ENCODE measurements at places on chromosomes 3 and 15.

- DNase-seq, result no peak
Measured at GRCh38 chr15:39820050-39820602, 37.5 kb upstream of the FSIP1 start.

DNA sequence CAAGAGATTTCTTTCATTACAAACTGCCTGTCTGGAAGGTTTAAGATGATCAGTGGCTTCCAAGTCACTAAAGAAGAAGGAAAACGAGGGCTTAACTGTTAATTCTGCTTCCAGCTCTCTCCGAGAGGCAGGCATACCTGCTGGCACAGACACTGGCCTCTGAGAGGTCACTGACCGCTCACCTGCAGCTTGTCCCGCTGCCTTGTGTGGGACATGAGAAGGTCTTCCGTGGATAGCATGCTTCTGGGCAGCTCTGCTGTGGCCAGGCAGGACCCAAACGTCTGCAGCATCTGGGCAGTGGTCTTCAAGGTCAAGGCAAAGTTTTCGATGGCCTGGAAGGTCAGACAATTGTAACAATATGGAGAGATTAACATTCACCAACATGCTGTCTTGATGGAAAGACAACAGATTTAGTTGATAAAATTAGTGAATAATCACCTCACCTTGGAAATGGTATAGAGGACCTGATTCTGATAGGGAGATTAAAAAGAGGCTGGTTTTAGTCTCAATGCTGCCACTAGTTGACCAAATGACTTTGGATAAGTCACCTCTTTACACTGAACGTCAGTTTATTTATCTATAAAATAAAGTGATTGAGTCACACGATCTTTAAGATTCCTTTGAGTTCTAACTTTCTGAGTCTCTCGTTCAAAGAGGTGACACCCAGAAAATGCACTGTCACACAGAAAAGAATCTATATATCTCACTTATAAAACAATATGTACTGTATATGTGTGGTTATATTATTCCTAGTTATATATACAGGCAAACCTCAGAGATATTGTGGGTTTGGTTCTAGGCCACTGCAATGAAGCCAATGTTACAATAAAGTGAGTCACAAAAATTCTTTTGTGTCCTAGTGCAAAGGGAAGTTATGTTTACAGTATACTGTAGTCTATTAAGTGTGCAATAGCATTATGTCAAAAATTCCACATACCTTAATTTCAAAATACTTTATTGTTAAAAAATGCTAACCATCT, 65.1 kb downstream of the B3GNT5 start:
- DNase-seq, result no peak

GRCh38 chr3:179181021-179181472, 32.9 kb downstream of the PIK3CA start:
- no peak for DNase-seq

GRCh38 chr15:98308117-98308516, 340.2 kb upstream of the IGF1R start:
- no peak for DNase-seq

- no peak for DNase-seq
Measured at GRCh38 chr3:134769287-134769868, 25.7 kb upstream of the EPHB1 start.

- no peak for DNase-seq
Measured at GRCh38 chr3:30775040-30775439, 119.4 kb downstream of the GADL1 start.

DNA sequence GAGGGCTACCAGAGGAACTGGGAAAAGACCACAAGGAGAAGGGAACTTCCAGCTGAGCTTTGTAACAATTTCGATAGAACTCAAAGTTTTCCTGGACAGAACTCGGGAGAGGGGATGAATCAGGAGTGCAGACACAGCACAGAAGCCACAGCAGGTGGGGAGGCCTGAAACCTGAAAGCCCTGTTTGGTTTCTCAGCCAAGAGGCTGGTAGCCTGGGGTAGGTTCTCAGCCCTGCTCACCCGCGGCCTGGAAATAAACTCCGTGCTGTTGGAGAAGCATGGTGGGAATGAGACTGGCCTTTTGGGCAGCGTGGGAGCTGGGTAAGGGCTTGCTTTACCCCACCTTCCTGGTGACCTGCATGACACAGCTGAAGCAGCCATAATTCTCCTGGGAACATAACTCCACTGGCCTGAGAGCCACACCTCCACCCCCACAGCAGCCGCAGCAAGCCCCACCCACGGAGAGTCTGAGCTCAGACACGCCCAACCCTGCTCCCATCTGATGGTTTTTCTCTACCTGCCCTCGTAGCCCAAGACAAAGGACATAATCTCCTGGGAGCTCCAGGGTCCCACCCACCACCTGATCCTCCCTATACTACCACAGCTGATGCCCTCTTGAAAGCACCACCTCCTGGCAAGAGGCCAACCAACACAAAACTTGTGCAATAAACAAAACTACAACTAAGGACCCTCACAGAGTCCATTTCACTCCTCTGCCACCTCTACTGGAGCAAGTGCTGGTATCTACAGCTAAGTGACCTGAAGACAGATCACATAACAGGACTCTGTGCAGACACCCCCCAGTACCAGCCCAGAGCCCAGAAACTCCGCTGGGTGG, 52.5 kb upstream of the CHRM5 start:
- DNase-seq, result no peak

DNA sequence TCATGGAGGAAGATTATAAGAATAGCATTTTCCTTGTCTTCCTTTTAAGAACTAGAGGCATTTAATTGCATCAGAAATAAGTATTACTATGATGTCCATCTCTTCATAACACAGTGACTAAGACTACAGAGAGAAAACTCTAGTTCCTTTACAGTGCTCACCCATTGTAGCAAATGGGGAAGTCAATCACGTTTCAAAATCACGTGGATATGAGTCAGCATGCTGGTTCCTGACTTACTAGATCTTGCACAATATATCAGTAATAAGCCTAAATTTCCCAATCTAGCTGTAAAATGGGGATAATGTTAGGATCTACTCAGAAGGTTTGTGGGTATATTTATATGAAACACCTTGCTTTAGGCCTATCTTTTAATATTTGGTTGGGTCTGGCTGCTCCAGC, 254.8 kb upstream of the EOMES start:
- DNase-seq, result no peak

GRCh38 chr3:159884661-159885402, 103.8 kb upstream of the IL12A start:
- DNase-seq, result no peak

GRCh38 chr3:24493746-24494617, 668 bp downstream of the THRB start:
- DNase-seq, result no peak

DNA sequence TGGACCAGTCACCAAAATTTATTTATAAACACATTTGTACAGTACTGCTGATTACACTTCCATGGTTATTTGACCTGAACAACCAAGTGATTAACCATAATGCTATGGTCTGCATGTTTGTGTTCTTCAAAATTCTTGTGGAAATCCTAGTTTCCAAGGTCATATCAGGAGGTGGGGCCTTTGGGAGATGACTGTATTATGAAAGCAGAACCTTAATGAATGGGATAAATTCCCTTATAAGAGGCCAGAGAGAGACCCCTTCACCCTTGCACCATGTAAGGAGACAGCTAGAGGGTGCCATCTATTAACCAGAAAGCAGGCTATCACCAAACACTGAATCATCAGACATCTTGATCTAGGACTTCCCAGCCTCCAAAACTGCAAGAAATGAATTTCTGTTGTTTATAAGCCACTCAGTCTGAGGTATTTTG, 1.9 kb downstream of the SCAPER start:
- DNase-seq, result no peak

DNA sequence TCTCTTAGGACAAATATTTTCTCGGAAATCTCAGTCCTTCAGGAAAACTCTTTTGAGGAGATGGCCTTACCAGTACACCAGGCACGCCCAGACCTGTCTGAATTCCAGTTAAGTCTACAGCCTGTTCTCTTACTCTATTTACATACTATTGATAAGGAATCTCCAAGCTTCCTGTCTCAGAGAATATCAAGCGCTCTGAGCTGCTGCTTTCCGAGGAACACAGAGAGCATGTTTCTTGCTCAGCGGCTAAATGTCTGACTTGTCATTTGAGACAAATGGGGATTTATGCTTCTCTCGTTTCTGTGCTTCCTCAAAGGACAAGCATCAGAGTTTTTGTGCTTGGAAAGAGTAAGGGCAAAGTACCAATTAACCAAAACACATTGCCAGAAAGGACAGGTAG, 112.4 kb upstream of the CCDC54 start:
- no peak for DNase-seq

DNA sequence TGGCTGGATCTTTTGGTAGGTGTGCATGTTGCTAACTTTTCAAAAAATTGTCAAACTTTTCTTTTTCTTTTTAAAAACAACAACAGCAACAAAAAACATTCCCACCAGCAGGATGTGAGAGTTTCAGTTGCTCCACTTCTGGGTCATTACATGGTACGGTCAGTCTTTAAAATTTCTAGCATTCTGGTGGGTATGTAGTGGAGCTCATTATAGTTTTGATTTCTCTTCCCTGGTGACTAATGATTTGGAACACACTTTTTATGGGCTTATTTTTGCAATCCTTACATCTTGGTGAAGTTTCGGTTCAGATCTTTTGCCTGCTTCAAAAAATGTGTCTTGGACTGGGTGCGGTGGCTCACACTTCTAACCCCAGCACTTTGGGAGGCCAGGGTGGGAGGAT, 19.3 kb downstream of the ATP1B3 start:
- DNase-seq, result no peak

GRCh38 chr3:146189519-146190173, 28.7 kb upstream of the PLOD2 start:
- no peak for DNase-seq

GRCh38 chr15:47377465-47377864, 339.8 kb upstream of the SEMA6D start:
- DNase-seq, result no peak

DNA sequence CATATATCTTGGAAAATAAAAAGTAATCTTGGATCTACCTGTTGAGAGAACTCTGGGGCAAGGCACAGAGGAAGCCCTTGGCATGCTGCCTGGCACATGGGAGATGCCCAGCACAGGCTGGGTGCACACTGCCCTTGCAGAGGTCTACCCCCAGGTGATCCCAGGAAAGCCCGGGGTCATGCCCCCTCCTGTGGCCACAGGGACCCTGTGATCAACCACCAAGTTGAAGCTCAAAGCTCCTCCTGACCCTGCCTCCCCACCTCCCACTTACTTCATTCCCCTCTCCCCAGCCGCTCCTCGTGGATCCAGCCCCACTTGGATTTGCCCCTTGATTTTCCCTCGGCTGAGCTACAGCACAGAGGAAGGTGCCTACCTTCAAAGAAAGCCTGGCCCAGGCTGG, 62.7 kb upstream of the LARS2 start:
- no peak for DNase-seq

- no peak for DNase-seq
Measured at GRCh38 chr3:8539419-8539818, 37.8 kb downstream of the LMCD1 start.

- DNase-seq, result no peak
Measured at GRCh38 chr15:96326328-96327154, 4.0 kb upstream of the NR2F2 start.

GRCh38 chr15:49621401-49621811, 558 bp downstream of the DTWD1 start:
- no peak for DNase-seq

- DNase-seq, result no peak
Measured at GRCh38 chr15:49101536-49101935, 53.9 kb downstream of the COPS2 start.

DNA sequence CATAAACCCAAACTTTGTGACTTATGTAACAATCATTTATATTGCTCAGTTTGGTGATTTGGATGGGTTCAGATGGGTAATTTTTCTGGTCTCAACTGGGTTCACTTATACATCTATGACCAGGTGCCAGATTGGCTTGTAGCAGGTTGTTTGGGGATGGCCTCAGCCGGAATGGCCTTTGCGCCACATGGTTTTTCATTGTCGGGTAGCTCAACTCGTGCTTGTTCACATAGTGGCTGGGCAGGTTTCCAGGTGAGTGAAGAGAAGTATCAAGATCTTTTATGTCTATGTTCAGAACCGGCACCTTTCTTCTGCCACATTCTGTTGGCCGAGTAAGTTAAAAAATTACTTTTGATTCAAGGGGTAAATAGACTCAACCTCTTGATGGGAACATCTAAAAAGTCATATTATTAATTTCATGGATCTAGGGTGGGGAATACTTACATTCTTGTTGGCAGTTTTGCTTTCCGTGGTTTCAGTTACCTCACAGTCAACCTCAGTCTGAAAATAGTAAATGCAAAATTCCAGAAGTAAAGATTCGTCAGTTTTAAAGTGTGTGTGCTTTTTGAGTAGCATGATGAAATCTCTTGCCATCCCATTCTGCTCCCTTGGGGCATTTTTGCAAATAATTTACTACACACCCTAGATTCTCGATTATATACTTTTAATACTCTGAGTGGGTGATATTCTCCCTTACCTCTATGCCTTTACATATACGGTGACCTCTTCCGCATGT, 745.7 kb upstream of the CCDC54 start:
- DNase-seq, result no peak

GRCh38 chr15:69612112-69612511, 159.5 kb downstream of the RPLP1 start:
- no peak for DNase-seq

DNA sequence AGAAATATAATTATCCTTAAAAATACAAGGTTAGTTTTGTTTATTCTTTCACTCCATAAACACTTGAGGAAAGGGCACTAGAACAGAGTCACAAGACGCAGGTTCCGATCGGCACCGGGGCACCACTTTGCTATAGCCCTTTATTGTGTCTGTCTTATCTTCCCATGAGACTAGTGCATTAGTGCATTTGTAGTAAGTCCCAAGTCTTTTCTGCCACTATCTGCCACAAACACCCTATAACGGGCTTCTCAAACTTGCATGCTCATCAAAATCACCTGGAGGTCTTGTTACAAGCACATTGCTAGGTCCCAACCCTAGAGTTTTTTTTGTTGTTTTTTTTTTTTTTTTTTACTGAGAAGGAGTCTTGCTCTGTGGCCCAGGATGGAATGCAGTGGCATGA, 213.1 kb downstream of the FOXP1 start:
- no peak for DNase-seq

GRCh38 chr3:4813909-4814304, 165.3 kb upstream of the BHLHE40 start:
- no peak for DNase-seq

DNA sequence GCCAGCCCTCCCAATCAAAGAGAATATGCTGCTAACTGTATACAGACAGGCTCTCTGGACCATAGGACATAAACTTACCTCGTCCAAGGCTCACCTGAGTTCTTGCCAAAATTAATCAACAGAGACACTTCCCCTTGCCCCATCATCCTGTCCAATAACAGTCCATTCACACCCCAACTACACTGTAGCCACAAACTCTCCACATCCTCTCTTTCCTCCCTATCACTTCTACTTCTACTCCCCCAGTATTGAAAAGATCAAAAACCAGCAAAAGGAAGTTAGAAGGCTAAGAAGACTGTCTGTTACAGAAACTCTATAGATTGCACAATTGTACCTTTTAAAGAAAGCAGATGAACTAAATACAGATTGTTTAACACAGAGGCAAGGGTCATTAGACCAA, 133.5 kb upstream of the STT3B start:
- DNase-seq, result no peak

DNA sequence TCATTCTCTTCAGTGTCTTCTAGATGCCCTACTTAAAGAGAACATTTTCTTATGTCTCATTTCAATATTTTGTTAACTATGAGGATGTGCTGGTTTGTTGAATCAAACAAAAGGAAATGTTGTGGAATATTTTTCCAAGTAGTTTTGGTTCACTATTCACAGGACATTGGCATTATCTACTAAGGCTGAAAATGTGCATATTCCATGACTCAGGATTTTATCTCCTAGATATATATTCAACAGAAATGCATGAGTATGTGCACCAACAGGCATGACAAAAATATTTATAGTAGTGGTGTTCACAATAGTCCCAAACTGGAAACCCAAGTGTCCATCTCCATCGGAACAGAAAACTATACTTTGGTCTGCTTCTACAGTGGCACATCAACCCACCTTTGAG, 16.7 kb upstream of the NR1I2 start:
- DNase-seq, result no peak

All from activated CD8-positive, alpha-beta memory T cell treated with anti-CD3 and anti-CD28 coated beads for 48 hours (primary cell).